T-helper 9 cell (primary cell): ENCODE measurements at places on chromosomes 16 and 17.

DNA sequence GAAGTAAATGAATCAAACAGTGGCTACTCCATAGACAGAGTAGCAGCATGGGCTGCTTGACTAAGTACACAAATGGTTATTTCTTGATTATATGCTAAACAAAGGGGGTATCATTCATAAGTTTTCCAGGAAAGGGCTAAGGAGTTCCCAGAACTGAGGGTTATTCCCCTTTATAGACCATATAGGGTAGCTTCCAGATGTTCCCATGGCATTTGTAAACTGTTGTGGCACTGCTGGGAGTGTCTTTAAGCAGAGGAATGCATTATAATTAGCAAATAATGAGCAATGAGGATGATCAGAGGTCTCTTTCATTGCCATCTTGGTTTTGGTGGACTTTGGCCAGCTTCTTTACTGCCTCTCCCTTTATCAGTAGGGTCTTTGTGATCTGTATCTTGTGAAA lies 105.1 kb downstream of the CDH11 start:
- DNase-seq = no peak

GRCh38 chr16:77669057-77669456 lies 53.3 kb upstream of the NUDT7 start:
- DNase-seq = no peak

DNA sequence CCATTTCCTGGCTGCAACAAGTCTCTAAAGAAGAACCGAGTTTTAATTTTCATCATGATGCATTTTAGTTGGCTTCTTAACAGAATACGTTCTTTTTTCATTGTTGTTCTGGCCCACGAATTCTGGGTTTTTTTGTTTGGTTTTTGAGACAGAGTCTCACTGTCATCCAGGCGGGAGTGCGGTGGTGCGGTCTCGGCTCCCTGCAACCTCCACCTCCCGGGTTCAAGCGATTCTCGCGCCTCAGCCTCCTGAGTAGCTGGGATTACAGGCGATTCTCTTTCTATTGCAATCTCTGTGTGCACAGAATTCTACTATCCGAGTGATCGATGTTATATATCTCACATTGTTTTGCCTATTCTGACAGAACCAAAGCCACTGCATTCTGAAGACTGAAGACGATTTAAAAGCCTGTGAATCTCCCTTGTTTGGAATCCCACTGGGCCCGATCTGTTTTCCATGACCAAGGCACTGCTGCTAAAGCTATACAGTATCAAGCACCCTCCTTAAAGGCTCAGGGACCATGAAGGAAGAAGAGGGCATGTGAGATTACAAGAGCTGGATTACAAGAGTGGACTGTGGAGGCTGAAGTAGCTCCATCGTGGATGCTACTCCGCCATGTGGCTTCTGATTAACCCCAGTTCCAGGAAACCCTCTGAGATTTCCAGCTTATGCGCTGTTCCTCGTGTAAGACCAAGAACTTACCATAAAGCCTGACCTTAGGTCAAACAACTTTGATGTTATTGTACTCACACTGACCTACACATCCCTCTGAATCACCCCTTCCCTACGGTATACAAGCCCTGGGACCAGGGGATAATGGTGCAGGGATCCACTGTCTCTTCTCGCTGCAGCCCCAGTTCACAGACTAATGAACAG lies 44.3 kb downstream of the ADCY9 start:
- DNase-seq = no peak

- peak; percentile 12 for DNase-seq
These were observed 20.1 kb upstream of the TAOK1 start for GRCh38 chr17:29369831-29370735.

GRCh38 chr17:55620945-55621344 lies 101.7 kb downstream of the TMEM100 start:
- DNase-seq = no peak

DNA sequence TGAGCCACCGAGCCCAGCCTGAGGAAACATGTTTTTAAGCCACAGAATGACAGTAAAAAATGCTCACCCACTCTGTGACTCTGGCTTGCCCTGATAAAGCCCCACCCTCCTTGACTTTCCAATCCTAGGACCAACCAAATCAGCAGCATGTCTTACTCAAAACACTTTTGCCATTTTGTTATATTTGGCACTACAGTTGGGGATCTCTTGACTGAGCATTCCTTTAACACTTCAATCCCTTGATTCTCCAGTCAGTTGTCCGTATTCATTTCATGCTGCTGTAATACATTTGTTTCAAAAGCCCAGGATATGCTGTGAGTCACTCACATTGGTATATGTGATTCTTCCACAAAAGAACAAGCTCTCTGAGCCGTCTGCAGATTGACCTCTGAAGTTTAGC lies 8.2 kb downstream of the MYH3 start:
- DNase-seq = no peak

GRCh38 chr17:19278729-19279128 lies 41.6 kb downstream of the EPN2 start:
- DNase-seq = no peak

DNA sequence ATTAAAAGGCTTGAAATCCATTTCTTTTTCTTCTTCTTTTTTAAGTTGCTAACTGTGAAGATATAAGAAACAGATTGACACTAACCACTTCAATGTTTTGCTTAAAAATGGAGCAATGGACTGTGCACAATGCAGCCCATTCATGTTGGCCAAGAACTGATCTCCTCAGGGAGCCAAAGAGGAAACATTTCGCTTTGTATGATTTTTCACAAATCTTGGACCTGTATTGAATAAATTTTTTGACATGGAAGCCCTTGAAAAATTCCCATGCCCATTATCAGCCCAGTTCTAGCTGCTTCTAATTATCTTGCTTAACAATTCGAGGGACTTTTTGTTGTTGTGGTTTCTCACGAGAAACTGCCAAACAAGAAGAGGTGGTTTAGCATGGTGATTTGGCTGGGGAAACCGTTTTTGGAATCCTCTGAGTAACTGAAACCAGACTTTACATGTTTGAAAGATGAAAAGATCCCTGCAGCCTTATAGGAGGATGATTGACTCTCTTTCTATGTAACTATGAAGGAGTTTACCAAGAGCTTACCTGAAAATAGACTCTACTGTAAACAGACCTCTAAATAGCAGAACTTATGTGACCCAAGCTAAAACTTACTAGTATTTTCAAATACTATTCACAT lies 1389.4 kb upstream of the GOT2 start:
- no peak for DNase-seq

DNA sequence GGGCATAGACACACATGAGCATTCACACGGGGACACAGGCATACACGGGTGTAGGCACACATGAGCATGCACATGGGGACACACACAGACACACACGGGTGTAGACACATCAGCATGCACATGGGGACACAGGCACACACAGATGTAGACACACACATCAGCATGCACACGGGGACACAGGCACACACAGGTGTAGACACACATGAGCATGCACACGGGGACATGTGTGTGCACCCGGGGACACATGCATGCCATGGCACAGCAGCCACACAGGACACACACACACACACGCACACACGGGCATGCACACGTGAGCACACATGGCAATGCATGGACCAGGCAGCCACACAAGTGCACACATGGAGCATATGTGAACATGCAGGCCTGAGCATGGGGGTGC lies 5.2 kb upstream of the DCXR start:
- DNase-seq = no peak

- no peak for DNase-seq
These were observed 369.7 kb upstream of the ERCC4 start for GRCh38 chr16:13550254-13550653.

DNA sequence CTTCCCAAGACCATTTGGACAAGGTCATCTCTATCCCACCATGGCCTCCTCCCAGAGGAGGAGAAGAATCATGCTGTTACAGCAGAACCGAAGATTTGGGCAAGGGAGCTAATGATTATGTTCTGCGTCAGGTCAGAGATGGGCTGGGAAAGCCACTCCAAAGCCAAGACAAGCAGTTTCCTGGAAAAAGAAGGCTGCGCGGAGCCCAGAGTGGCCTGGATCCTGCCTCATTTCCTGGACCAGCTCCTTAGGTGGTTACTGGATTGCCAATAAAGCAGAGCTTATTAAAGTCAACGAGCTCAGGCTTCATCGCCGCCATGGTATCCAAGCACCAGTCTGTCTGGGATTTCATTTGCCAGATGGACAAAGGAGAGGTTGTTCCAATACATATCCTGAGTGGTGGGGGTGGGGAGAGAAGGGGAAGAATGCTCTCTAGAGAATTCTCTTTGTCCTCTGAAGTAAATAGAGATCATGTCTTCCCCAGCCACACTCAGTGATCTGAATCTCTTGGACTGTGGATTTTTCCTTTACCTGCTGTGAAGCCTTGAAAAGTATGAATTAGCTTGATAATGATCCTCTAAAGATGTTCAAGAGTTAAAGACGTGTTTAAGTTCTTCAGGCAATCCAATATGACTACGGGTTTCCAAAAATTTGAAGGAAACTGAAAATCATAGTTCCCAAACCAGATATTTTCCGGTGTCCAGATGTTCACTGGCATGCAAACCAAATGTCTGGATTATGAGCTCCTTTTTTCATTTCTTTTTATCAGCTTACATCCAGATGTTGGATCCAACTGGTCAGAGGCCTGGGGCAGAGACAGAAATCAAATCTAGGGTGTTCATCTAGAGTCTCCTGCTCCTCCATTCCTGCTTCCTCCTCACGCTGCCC lies 17.7 kb downstream of the PRAC1 start:
- no peak for DNase-seq

- no peak for DNase-seq
These were observed 5.6 kb upstream of the CARHSP1 start for GRCh38 chr16:8874388-8874787.

- DNase-seq = no peak
These were observed 13.7 kb downstream of the MRC2 start for GRCh38 chr17:62641153-62641552.

DNA sequence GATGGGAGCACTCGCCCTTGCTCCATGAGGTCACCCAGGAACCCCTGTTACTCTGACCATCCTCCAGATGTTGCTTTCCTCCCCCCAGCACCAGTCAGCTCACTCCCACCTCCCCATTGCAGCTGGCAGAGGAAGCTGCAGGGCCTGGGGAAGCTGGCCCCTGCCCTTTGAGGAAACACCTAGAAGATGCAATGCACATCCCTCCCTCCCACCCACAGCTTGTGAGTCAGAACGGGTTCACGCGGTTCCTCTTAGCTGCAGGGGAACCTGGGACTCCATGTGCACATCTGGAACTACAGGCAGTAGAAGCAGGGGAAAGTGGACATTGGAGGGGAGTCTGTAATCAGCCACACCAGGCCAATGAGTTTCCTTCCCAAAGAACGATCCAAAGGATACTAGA lies 96.9 kb downstream of the KATNIP start:
- no peak for DNase-seq

DNA sequence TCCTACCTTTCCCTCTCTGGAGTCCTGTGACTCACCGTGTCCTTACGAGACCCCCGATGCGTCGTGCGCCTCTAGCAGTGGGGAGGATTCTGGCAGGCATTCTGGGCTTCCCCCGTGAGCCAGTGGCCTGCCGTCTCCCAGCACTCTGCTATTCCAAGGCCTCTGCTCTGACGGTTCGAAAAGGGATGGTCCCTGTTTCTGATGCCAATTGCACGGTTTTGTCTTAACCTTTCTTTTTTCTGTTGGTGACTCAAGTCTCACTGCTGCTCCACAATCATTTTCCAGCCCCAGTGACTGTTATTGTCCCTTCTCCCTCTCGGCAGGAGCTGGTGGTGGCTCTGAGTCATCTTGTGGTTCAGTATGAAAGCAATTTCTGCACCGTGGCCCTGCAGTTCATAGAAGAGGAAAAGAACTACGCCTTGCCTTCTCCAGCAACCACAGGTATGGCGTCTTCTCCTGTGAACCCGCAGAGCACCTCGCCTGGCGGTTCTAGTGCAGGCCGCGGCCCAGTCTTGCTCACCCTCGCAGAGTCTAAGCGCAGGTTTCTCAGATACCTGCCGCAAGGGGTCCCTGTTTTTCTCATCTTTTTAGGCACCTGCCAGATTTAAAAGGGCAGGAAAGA lies 100.1 kb upstream of the CHMP6 start:
- peak; percentile 63 for DNase-seq

DNA sequence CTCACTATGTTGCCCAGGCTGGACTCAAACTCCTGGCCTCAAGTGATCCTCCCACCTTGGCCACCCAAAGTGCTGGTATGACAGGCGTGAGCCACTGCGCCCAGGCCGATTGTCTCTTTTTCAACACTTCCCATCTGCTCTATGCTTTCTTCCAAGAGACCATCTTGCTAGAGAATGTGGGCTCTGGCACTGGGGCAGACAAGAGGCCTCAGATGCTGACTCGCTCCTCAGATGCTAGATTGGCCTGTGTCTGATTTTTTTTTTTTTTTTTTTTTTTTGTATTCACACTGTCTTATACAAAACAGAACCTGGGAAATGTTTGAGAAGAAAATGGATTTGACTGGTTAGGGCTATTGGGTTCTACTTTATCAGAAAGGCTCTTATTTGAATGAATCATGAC lies 58.2 kb downstream of the CYB5D2 start:
- no peak for DNase-seq

DNA sequence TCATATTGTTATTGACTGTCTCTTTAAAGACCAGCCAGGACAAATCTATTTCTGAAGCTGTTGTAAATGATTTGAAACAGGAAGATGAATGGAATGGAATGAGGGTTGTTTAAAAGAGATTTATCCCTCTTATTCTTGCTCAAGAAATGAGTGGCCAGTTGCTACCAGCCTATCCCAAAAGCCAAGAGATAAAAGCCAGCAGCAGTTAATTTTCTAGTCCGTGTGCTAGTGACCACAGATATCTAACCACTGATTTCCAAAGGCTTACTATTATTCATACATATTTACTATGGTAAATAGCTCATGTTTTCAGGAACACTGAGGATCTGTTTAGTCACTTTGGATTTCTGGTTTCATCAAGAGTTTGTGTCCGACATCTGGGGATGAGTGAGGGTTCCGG lies 105.7 kb downstream of the CDH13 start:
- DNase-seq = no peak

GRCh38 chr17:82647593-82648164 lies 565 bp downstream of the WDR45B start:
- DNase-seq = peak; percentile 55

DNA sequence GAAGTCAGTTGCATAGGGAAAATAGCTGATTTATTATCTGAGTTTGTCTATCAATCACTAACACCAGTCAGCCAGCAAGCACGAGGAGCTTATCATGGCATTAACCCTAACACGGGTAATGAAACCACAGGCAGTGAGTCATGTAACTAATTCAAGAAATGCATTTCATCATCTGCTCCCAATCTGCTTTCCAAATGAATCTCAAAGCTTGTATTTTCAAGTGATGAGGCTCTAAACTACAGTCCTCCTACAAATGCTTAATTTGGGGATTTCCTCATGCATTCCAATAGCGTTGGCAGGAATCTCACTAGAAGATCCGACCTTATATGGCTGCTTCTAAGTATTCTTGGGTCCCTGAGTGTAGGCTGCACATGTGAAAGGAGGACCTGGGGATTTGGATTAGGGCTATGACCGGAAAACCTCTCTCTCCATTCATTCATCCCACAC lies 118.4 kb upstream of the HSBP1 start:
- DNase-seq = no peak
